Sciatic nerve (tissue), 2 donors: ENCODE measurements at places on chromosomes 7 and 10. TPM values are rescaled to one million over a fixed set of nuclear protein-coding genes. Genes with fewer than 3 reads are reported as not detected.
A peak's percentile ranks its signal among the peaks of the same experiment; 100 is the strongest.

DNA sequence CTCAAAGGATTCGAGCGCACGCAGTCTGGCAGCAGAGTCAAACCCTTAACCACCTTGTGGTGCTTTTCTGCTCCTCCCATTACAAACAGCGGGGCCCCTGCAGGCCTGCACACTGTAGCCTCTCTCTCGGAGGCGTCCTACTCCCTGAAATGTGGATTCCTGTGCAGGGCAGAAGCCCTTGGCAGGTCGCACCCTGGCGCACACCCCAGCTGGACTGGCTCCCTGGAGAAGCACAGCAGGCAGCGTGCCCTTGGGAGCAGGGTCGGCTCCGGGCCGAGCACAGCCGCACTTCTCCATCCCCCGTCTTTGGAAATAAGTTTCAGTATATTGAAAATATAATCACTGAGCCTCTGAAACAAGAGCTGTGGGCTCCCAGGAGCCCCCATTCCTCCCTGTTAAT is 144.1 kb downstream of the C10orf105 start:
- DNase-seq, result no peak

- no peak for DNase-seq
Measured at GRCh38 chr10:16779384-16779915, 37.8 kb downstream of the RSU1 start.

The GBF1 gene
- total RNA-seq, result 39.5 TPM

DNA sequence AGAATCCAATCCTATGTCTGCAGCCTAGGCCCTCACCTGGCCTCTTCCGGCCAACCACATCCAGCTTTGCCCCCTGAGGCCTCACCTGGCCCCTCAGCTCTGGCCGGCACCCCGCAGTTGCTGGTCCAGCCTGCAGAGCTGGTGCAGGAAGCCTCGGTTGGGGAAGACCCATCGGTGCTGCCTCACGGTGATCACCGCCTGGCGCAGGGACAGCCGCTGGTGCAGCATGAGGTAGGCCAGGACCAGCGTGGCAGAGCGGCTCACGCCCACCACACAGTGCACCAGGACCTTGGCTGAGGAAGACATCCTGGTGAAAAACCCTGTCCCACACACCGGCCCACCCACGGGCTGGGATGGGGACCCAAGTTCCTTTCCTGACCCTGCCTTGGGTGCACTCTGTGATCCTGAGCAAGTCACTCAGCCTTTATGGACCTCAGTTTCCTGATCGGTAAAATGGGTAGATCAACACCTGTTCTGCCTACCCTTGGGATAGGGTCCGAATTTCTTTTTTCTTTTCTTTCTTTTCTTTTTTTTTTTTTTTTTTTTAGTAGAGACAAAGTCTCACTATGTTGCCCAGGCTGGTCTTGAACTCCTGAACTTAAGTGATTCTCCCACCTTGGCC is 5.8 kb upstream of the SAMD8 start:
- peak; percentile 49 for DNase-seq
